ENCODE measurements at places on chromosomes 1 and 21.

DNA sequence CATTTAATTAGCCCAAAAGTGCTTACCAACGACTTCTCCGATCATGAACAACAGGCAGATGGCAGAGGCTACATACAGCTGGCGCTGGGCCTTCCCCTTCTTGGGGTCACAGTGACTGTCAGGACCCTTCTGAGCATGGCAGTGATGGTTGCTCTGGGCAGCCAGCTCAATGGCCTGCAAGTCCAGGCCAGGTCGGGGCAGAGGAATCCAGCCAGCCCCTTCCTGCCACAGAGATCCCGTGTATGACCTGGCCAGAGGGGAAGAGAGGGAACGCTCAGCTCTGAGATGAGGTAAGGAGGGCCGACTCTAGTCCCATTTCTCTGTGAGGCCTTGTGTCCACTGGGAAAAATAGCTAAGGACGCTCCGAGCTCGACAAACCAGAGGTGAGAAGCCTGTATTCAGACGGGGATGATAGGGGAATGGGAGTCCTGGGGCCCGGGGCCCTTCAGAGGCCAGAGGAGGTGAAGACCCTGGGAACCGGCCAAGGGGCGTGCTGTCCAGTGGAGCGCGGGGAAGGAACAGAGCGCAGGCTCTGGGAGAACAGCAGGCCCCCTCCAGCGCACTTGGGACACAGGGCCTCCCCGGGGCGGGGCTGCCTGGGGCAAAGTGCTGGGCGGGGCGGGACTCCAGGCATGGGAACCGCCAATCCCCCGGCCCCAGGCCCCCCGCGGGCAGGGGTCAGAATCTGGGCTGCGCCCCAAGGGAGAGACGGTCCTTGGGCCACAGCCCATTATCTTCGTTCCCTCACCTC lies 772 bp downstream of the SLC30A2 start:
- no peak for DNase-seq

DNA sequence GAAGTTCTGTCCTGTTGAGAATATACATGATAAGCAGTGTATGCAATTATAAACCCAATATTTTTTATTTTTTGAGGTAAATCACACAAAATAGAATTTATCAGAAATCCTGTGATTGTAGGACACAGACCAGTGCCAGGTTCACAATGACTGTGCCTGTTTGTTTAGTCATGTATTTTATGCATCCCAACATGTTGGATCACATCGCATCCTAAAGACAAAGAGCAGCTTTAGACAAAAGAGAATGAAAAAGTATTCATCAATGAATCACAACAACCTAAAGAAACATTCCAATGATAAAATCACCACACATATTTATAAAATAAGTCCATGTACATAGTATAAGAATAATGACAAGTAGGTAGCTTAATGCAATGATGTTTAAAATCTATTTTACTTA lies 53.2 kb upstream of the LRRC8D start:
- DNase-seq = no peak

DNA sequence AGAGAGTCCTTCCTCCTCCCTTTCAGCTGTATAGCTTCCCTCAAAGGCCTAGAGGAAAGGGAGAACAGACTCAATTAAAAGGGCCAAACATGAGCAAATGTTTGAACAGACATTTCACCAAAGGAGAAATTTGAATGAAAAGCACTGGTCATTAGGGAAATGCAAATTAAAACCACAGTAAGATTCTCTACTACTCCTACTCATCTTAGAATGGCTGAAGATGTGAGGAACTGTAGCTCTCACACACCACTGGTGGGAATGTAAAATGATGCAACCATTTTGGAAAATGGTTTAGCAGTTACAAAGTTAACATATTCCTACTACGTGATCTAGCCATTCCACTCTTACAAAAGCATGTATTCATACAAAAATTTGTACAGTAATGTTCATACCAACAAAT lies 253.0 kb upstream of the HOOK1 start:
- DNase-seq = no peak

GRCh38 chr1:3663999-3664699 lies 11.8 kb downstream of the TP73 start:
- DNase-seq = no peak

- DNase-seq = no peak
Observed at GRCh38 chr1:66933887-66934700, 9.3 kb downstream of the MIER1 start.

GRCh38 chr1:91805311-91805801 lies 80.6 kb downstream of the TGFBR3 start:
- DNase-seq = no peak

DNA sequence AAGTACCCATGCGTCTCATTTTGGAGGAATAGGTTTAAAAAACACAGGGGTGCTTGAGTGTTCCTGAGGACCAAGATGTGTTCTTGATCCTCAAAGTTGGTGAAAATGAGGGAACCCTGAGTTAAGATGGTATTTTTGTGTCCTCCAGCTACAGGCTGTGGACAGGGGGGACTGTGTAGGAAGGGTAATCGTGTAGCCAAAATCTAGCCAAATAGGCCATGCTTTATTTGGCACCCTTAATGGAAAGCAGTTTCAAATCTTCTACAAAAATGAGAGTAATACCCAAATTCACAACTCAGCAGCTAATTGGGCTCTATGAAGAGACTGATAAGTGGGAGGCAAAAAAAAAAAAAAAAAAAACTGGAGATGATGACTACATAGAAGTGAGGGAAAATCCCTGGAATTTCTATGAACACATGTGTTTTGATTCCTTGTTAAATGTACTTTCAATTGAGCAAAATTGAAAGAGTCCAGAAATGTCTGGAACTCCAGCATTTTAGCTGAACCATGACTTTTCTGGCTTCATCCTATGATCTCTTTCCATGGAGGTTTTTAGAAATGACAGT lies 470 bp downstream of the HSD11B1 start:
- no peak for DNase-seq

DNA sequence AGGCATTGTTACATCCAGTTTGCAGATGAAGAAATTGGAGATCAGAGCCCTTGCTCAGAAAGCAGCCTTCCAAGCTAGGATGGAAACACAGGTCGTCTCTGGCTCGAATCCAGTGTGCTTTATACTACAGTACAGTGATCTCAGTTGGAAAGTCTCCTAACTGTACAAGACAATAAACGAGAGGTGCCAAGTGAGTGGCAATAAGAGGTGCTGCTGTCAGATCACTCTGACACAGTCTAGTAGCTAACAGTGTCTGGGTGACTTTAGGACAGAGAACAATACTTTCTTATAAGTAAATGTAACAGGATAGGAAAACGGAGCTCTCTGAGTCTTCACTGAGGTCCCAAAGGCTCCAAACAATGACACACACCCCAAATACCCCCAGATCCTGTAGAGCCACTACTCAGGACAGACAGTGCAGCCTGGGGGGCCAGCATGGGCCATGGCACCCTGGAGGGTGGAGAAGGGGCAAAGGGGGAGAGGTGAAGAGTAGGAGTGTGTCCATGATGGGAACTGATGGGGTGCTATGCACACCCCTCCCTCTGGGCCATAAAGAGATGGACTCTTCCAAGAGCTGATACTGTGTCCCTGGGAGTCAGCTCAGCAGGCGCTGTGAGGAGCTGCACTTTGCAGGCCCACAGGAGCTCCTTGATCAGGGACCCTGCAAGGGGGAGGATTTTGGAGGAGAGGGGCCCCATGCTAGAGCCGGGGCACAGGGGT lies 3.3 kb downstream of the SH3BGR start:
- DNase-seq = no peak

DNA sequence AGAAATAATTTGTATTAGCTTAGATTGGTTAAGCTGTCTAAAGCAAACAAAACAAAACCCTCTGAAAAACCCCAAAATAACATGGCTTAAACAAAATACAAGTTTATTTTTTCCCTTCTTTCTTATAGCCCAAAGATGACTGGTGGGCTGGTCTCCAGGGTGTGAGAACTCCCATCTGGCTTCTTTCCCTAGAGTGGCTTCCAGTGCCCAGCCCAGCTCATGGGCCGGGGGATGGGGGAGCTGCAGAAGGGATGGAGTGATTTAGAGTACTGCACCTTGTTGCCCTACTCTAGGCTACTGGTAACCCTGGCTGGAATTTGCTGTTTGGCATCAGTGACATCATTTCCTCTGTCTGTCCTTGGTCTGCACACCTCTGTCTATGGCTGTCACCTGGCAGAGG lies 223.0 kb downstream of the PBX1 start:
- DNase-seq = no peak

DNA sequence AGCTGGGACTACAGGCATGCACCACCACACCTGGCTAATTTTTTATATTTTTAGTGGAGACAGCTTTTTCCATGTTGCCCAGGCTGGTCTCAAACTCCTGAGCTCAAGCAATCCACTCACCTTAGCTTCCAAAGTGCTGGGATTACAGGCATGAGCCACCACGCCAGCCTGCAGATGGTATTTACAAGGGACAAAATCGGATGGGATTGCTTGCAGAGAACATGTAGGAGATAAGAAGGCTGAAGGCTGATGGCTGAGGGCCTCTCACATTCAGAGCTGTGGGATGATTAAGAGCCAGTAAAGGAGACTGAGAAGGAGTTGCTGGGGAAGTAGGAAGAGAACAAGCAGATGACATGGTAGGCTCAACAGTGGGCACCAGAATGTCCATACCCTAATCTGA lies 24.0 kb upstream of the QSOX1 start:
- no peak for DNase-seq

GRCh38 chr21:15775291-15775690 lies 45.5 kb downstream of the USP25 start:
- DNase-seq = no peak

DNA sequence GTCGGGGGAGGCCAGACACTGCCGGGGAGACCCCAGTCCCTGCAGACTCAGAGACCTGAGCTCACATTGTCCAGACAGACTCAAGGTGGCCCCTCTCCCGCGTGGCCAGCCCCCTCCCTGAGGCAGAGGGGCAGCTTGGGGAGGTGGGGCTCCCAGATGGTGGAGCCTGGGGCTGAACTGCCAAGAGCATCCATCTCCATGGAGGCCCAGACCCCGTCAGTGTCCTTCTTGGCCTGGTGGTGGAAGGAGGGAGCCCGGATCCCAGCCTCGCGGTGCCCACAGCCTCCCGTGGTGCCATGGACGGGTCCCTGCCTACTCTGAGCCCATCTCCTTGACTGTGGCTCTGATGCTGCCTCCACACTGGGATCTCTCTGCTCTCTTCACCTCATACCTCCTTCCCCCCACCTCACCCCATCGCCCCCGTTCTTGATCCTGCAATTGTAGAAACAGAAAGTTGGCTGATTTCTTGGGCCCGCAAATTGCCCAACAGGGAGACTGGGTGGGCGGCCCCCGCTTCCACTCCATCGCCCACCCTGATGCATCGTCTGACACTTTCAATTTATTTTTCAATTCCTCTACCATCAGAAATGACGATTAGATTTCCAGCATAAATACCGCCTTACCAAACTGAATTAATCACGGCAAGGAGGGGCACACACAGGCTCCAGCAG lies 348.9 kb downstream of the MATN1 start:
- DNase-seq = no peak

DNA sequence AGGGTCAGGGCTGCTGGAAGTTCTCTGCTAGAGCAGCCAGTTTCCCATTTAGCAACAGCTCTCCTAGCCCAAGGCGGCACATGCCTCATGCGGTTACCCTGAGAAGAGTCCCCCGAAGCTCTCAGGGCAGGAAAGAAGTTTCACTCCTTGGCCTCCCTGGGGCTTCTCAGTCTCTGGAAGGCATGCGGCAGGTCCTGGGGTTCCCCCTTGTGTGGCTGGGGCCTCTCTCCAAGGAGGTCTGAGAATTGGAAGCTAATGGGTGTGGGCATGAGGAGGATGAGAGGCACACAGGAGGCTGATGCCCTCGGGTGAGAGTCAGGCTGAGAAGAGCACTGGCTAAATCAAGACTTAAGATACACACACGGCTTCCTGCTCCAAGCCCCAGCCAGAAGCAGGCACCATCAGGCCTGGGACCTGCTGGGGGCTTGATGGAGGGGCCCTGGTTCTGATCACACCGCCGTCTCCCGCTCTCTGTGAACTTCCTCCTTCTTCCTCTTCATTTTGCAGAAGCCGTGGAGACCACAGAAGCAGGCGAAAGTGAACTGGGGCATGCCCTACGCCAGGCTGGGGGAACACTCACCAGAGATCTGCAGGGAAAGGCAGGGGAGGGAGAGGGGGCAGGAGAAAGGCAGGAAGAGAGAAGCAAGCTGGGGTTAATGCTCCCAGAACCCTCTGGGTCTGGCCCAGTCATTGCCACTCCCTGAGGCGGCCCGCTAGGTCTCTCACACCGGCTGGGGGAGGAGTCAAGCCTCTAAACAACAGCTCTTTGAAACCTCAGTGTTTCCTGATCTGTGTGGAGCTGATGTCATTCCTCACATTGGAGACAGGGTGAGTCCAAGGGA lies 15.1 kb downstream of the BLACAT1 start:
- DNase-seq = no peak

- no peak for DNase-seq
Observed at GRCh38 chr1:11441211-11441952, 37.6 kb upstream of the DISP3 start.

GRCh38 chr1:93528412-93528811 lies 80.5 kb downstream of the FNBP1L start:
- DNase-seq = no peak

- DNase-seq = peak; percentile 78
Observed at GRCh38 chr21:20971296-20971921, 26.8 kb upstream of the NCAM2 start.

DNA sequence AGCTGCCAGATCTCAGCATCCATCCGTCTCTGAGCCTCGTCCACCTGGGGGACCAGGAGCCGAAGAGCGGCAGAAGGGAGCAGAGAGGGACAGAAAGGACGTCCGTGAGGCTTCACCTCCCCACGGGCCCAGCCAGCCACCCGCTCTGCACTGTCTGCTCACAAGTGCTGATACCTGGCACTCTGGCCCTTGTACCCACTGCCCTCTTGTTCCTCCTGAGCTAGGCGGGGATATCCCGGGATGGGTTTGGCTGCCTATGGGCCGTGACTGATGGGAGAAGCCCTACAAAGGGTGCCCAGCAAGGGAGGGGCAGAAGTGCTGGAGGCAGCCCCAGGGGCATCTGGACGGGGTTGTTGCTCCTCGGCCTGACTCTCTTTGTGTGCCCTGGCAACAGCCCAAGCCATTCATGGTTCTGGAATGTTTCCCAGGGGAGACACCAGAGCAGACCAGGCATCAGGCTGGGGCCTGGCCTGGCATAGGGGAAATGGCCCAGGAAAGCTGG lies 57.6 kb downstream of the LDLRAD2 start:
- peak; percentile 96 for DNase-seq

DNA sequence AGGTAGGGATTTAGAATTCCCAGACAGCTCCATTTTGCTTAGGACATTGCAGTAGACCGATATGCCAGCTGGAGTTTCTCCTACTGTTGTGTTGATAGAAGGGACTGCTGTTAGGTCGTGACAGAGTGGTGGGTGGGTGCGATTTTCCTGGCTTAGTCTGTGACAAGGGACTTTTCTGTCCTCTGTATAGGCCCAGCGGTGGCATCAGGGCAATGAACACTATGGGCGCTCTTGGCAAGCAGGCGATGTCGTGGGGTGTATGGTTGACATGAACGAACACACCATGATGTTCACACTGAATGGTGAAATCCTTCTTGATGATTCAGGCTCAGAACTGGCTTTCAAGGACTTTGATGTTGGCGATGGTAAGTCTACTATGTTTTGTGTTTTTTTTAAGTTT lies 321.8 kb downstream of the ZP4 start:
- no peak for DNase-seq

- DNase-seq = no peak
Observed at GRCh38 chr1:101907264-101907663, 89.5 kb downstream of the OLFM3 start.

All from GM03348 (cell line).